ACHN (cell line): ENCODE measurements at places on chromosomes 5 and 9.

- DNase-seq, result no peak
These were observed 77.0 kb upstream of the LRRTM2 start for GRCh38 chr5:138951986-138952735.

GRCh38 chr9:68919661-68920060 lies 94.3 kb downstream of the PRKACG start:
- DNase-seq, result no peak

GRCh38 chr9:99595796-99596195 lies 225.9 kb upstream of the NR4A3 start:
- DNase-seq, result no peak

DNA sequence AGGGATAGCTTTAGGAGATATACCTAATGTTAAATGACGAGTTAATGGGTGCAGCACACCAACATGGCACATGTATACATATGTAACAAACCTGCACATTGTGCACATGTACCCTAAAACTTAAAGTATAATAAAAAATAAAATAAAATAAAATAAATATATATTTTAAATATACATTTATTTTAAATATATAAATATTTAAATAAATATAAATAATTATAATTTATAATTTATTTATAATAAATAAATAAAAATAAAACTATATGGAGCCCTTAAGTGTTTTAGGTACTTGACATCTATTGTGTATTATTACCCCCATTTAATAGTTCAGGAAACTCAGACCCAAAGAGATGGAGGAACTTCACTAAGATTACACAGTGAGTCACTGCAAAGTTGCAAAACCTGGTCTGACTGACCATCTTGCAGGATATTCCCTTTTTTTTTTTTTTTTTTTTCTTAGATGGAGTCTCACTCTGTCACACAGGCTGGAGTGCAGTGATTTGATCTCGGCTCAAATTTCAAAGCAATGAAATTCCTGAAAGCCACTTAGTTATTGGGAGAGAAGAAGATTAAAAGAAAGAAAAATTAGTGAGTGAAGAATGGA lies 5.8 kb upstream of the C5orf52 start:
- no peak for DNase-seq

- DNase-seq, result no peak
These were observed 185.7 kb upstream of the GNA14 start for GRCh38 chr9:77833561-77834429.

DNA sequence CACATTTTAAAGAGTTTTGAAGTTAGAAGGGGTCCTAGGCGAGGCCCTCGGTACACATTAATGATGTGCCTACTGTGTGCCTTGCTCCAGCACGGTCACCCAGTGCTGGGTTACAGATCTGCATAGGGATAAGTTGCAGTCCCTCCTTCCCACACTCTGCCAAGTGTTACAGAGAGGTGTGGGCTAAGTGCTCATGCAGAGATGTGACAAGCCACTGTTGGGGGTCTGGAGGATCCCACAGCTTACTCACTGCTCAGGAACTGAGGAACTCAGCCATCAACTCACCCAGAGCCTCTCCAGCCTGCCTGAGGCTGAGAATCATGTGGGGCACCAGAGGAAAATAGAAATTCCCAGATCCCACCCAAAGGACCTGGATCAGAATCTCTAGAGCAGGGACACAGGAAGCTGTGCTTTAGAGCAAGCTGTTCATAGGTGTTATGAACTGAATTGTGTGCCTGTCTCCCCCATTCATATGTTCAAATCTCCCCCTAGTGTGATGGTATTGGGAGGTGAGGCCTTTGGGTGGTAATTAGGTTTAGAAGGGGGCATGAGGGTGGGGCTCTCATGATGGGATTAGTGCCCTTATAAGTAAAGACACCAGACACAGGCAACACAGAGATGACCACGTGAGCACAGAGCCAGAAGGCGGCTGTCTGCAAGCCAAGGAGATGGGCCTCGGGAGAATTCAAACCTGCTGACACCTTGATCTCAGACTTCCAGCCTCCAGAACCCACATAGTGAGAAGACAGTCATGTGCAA lies 164.1 kb downstream of the HSD17B3 start:
- no peak for DNase-seq

GRCh38 chr5:35813521-35813920 lies 43.2 kb upstream of the IL7R start:
- DNase-seq, result no peak

DNA sequence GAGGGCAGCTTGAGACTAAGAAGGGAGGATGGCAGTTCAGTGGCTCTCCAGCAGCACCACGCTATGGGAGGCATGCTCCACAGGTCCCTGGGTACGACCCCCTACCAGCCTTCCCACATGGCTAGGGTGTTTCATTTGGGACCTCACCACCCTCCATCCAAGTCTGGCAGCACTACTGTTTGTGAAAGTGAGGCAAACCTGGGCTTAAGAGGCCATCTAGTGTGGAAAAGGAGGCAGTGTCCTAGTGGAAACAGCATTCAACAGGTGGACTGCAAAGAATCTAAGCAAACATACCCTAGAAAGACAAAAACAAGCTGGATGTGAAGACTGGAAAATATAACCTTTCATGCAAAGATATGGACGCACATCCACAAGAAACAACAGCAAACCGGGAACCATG lies 4.8 kb upstream of the C5orf47 start:
- DNase-seq, result peak; percentile 19

GRCh38 chr5:112636751-112637150 lies 100.9 kb upstream of the APC start:
- no peak for DNase-seq

DNA sequence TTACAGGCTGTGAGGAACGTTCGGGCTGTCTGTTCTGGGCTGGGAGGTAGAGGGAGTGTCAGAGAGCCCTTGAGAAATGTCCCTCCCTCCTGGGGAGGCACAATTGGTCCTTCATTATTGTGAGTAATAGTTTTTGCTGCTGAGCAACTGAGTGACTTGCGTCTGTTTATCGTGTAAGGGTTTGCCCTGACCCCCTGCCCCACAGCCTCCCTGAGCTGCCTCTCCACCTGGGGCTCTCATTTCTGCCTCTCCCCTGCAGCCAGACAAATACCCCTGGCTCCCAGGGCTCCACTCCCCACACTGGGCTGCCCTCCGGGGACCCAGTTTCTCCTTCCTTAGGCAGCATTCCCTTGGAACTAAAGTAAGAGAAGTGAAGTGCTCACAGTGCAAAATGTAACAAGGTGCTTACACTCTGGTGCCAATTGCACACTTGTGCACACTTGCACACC lies 174.9 kb upstream of the MVB12B start:
- no peak for DNase-seq

- DNase-seq, result no peak
These were observed 59.0 kb downstream of the SCAMP1 start for GRCh38 chr5:78419396-78419795.

GRCh38 chr5:157563373-157563928 lies 12.1 kb downstream of the ADAM19 start:
- peak; percentile 48 for DNase-seq

DNA sequence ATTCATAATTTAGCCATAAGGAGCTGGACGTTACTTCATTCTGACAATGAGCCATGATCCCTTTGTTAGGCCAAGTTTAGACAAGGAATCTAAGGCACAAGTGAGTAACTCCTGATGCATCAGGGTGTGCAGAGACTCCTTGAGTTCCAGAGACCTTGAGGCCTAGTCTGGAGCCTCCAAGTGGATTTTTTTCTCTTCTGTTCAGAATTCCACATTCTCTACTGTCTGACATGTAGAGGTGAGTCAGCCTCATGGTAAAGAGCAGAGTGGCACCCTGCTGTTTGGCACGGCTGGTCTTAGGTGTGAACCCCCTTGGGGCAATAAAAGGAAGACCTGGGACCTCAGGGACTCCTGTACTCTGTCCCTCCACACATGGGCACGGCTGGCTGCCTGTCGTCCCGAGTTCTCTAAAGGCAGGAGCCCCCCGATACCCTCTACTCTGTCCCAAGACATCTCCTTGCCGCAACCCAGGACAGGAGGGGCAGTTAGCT lies 22.0 kb upstream of the TGFBI start:
- peak; percentile 64 for DNase-seq

DNA sequence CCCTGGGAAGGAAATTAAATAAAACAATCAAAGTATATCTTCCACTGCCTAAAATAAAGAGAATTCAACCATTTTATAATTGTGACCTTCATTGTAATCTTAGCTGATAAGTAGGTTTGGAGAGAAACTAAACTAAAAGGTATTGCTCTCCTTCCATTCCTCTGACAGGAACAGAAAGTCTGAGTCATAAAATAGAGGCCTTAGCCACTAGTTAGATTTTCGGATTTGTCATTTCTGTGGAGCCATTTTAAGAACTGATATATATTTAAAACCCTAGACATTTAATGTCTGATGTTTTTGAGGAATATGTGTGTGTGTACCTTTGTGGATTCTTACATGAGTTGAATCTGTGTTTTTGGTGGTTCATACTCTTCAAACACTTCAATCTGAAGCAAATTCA lies 11.8 kb upstream of the TMC1 start:
- peak; percentile 45 for DNase-seq

DNA sequence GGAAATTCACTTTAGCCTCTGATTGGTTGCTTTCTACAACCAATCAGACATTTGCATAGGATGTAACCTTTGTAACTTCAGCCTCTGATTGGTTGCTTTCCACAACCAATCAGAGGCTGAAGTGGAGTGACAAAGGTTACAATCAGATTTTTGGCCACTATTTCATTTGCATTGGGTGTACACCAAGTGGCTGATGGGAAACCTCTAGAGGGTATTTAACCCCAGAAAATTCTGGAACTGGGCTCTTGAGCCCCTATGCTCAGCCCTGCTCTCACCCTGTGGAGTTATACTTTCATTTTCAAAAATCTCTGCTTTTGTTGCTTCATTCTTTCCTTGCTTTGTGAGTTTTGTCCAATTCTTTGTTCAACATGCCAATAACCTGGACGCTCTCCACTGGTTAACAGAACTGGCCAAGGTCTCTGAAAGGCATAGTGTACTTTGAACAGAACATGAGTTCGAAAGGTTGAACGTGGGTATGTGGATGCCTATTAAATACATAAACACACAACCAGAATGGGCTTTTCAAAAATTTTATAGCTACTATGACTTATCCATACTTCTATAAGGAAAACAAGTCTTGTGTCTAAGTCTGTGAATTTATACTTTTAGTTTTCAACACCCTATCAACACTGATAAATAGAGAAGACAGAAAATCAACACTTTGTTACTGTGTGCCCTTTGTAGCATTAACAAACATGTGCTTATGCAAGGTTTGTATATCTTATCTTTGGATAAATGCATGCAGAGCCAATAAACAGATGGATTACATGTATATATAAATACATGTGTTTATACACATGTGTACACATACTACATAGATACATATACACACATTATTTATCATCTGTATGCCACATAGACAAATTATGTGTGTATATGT lies 568.1 kb downstream of the CTNND2 start:
- DNase-seq, result no peak

DNA sequence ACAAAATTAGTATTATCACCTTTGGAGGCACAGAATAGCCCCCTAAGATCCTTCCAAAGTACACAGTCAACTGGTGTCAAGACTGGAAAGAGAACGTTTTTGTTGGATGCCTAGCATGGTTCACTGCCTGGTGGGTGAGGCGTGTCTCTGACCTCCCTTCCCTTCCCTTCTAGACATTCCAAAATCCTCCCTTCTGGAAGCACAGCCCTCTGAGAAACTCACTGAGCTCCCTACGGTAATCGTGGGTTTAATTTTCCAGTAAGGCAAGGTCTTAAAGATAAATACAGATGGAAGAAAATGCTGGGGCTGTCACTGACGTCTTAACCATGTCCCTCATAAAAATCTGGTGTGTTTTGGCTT lies 138.8 kb downstream of the LIFR start:
- DNase-seq, result no peak

GRCh38 chr5:9850456-9850855 lies 220.3 kb upstream of the TAS2R1 start:
- DNase-seq, result no peak

DNA sequence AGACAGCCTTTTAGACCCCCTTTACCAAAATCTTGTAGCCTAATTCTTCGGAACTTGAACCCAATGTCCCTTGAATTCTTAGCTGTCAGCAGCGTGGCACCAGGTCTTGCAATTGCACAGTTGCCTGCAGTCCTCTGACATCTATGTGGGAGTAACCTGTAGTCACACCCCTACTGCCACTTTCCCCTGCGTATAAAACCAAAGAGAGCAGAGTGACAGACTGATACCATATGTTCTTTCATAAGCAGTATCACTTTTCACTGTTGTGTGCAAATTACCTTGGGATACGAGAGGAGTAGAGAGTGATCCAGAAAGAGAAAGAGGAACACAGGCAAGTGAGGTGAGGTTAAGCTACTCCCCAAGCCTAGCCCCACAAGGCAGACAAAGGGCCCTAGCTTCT lies 364.3 kb upstream of the ADAMTSL1 start:
- no peak for DNase-seq

DNA sequence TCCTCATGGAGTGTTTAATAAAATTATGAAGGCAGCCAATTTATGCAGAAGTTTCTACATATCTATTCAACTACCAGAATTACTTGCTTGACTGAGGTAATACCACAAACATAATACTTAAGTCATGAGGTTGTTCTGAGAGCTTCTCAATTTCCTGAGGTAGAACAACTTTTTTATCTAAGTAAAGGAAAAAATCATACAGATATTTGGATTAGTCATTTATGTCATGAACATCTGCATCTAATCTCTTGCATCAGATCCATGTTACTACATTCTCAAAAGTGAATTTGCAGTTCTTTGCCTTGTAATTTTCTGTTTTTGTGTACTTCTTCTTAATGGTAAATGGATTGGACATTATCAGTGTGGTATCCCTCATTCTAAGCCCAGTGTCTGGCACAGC lies 60.4 kb upstream of the RGMB start:
- DNase-seq, result no peak

GRCh38 chr9:133534346-133535291 lies at the start of gene ADAMTSL2:
TSS of gene ADAMTSL2 (plus strand) at chr9:133534704. CDS start at chr9:133536713, 2,009 bp downstream.
- DNase-seq, result no peak

GRCh38 chr5:150265870-150266383 lies 23.6 kb downstream of the CAMK2A start:
- DNase-seq, result no peak

GRCh38 chr5:131796793-131797693 lies at the start of gene FNIP1:
TSS of gene FNIP1 (minus strand) at chr5:131797017. CDS start at chr5:131796921, 96 bp downstream.
- peak; percentile 96 for DNase-seq

GRCh38 chr5:3958389-3958788 lies 362.8 kb downstream of the IRX1 start:
- no peak for DNase-seq

GRCh38 chr5:138234651-138235050 lies 21.5 kb upstream of the CDC23 start:
- no peak for DNase-seq

DNA sequence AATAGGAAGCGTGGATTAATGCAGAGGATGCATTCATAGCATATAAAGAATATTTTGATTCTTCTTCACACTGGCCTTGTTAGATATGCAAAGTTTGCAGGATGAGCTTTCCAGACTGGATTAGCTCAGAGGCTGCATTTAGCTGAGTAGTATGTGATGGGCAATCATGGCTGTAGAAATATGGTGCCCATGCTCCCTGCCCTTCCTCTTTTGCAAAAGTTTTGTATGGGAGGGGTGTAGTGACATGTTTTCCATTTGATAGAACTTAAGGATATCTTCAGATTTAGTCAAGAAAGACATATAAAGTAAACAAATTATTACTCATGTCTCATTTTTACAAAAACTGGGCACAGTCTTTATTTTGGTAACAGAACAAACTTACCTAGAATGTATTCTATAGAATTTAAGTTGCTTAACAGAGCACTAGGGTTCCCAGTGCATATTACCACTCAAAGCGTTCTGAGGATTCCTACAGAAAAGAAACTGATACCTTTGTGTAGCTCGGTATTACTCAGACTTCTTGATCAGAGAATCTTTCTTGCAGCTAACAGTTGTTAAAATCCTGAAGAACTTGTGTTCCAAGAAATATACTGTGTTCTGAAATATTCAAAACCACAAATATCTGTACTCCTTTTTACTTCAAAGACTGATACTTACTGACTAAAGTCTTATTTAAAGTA lies 9.8 kb downstream of the GTF3C4 start:
- DNase-seq, result no peak

GRCh38 chr9:120562861-120563443 lies 17.0 kb downstream of the CDK5RAP2 start:
- DNase-seq, result no peak
